NCI-H524 treated with DMSO at 0.1 percent for 48 hours (cell line): ENCODE measurements at places on chromosomes 5 and 9.

DNA sequence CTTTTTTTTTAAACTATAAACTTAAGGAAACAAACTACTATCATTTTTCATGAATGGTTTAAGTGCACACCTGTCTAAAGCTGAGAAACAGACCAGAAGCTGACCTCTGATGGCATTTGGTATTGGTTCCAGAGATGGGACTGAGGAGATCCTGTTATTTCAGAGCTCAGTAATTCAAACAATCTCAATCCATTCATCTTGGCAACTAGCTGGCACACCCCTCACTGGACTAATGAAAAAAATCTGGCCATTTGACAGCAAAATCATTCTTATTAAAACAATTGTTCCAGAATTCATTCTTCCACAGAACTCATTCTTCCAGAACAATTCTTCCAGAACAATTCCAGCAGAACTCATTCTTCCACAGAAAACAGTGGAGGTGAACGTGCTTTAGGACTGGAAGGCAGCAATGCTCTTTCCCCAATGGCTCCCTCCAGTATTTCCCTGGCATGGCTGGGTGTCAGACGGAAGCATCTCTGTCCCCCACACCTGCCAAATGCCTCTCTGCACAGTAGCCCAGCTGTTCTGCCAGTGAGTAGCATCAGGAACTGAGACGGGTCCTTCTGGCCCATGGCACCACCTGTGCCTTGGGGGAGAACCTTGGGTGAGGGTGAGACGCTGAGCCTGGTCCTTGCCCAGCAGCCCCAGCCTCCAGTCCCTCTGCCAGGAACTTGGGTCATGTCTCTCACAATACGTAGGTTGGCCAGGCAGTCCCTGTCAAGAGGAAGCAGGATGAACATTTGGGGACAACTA lies 87.5 kb upstream of the EQTN start:
- no peak for DNase-seq

- DNase-seq, result no peak
Observed at GRCh38 chr9:99155736-99156135, 50.8 kb downstream of the TGFBR1 start.

DNA sequence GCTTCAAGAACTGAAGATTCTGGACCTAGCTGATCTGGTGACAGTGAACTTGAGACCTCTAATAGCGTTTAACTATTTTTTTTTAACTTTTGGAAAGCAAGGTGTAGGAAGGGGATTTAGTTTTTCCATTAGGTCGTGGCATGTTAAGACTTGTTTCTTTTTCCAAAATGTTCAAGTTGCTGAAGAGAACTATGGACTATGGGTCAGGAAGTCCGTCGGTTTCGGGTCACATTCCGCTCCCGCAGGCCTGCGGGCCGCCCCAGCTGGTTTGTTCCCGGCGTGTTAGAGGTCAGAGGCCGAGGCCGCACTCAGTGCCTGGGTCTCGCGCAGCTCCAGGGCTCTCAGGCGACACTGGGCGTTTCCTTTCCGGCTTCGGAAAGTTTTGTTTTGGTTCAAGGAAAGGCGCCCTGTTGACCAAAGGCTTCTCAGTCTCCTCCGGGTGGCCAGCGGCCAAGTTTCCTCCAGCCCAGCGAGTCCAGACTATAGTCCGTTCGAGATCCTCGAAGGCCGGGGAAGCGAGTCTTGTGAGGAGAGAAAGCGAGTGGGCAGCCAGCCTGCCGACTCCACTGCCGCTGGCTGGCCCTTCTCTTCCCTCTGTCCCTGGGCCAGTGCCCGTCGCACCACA lies 586 bp upstream of the FCHO2 start:
- DNase-seq, result no peak

DNA sequence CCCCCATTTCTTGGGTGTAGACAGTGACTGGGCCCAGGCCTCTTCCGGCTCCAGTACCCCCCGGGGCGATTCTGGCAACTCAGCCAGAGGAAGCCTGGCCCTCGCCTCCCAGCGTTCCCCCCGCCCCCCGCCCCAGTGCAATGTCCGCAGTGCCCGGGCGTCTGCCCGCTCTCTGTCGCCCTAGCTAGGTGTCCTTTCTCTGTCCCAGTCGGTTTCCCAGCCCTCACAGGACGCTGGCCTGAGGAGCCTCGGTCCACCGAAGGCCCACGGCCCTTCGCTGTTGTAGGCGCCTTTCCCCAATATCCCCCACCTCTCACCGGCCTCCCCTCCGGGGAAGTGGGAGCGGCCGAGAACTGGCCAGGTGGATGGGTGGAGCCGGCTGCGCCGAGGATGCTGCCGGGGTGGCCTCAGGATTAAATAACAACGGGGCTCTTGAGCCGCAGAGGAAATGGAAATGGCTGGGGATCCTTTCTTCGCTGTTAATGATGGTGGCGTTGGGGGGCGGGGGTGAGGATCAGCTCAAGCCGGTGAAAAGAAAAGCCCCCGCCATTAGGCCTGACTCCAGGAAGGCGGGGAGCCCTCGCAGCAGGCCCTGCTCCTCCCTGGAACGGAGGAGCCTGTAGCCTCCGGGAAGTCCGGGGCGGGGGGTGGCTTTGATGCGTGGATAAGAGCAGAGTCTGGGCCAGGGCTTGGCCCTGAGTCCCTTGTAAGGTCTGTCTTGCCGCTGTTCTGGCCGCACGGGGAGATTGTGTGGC lies 1.1 kb upstream of the SPRY4 start:
- DNase-seq, result no peak

DNA sequence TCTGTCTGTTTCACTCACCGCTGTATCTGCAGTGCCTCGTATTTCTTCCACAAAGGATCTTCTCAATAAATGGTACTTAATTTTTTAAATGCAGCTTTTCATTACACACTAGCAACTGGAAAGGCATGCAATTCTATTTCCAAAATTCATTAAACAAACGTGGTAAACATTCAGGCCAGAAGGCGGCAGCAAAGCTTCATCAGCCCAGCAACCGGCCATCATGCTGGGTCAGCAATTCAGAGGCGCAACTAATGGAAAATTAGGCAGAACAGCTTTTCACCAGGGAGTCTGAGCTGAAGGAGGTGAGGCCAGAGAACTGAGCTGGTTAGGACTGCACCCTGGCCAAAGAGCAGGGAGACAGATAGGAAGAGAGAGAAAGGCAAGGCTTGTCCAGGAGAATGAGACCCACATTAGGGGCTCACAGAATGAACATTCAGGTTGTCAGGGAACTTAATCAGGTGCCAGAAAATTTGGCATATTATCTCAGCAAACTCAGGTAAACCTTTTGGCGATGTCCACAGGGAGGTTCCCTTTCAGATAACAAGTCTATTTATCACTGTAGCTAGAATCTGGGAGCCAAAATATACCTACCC lies 17.7 kb upstream of the RNF180 start:
- DNase-seq, result no peak

DNA sequence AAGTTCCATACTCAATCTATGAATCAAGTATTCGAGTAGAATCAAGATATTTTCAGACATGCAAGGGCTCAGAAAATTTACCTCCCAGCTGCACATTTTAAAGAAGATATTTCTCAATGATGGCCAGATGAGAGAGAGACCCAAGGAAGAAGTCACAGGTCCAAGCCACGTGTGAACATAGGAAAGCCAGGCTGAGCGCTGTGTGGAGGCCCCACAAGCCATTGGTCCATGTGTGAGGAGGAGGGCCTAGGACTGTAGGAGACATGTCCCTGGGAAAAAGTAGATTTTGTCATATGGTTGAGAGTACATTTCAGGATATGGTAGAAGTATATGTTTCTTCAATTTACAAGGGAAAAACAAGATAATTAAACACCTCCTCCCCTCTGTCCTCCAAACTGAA lies 115.8 kb upstream of the RPS23 start:
- no peak for DNase-seq

DNA sequence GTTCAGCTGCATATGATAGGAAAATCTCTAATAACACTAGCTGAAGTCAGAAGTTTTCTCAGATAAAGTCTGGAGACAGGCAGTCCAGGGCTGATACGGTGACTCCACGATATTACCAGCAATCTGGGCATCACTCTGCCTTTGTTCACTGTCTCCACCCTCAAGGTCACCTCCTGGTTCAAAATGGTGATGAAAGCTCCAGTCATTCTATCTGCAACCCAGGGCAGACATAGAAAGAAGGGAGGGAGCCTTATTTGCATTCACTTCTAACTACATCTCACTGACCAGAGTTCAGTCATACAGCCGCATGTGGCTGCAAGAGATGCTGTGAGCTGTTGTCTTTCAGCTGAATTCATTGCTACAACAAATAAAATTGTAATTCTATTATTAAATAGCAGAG lies 22.4 kb upstream of the GPR151 start:
- no peak for DNase-seq

DNA sequence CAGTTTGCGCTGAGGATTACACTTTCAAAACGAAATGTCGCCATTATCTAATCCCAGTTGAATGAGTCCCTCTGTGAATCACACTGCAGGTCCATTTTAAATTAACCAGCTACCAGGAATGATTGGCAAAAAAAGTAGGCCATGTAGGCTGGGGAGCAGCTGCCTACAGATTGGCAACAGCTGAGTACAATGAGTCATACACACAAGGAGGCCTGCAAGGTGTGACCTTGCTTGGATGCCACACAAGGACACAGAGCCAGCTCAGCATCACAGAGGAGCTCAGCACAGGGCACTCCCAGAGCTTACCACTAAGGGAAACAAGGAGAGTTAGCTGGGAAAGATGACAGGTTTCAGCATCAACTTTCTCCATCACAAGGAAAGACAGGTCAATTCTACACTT lies 12.9 kb downstream of the HAVCR1 start:
- no peak for DNase-seq

- no peak for DNase-seq
Observed at GRCh38 chr9:118975736-118976135, 393.5 kb downstream of the BRINP1 start.

DNA sequence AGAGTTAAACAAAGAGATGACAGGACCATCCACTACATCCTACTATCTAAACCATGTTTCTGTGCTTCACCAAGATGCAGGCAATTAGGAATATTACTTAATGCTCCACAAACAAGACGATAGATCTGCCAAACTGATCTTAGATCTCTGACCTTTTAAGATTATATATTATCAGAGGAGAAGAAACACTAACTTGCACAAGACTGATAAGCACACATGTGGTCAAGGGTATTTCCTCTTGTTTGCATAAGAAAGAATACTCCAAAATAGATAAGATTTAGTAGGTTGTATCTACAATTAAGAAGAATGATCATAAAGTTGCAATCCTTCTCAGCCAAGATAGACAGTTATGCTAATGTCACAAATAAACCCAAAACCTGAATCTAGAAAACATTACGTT lies 601.0 kb upstream of the ACO1 start:
- DNase-seq, result no peak
